Activated CD8-positive, alpha-beta memory T cell treated with anti-CD3 and anti-CD28 coated beads for 1 hour (primary cell): ENCODE measurements at places on chromosomes 5 and 9.

DNA sequence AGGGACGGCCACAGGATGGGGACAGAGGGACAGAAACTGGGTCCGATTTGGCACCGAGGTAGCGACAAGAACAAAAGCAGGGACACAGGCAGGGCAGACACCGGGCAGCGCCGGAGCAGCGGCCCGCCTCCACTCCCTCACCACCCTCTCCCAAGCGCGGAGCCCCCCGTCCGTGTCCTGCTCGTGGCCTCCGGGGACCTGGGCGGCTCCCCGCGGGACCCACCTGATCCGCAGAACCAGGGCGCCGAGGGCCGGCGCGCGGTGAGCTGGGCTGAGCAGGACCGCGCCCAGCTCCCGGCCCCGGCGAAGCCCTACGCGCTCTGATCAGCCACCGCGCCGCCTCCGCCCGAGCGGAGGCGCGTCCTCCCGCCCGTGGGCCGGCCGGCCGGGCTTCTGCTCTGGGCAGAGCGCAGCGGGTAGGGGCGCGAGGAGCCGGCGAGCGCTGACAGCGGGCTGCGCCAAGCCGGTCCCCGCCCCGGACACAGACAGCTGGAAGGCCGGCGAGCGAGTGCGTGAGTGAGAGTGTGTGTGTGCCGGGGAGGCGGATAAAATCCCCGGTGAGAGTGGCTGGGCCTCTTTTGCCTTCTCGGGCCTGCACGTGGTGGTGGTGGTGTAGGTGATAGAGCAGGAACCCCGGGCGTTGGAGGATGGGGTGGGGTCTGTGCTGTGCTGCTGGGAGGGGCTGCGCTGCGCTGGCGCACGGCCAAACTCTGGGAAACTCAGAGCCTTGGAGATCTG lies at the start of gene GGTA1:
Gene GGTA1, minus strand, starts transcription at position 418 of the 738 bp plus-strand sequence. CDS start 31,922 bp downstream, outside the sequence.
- DNase-seq, result no peak

DNA sequence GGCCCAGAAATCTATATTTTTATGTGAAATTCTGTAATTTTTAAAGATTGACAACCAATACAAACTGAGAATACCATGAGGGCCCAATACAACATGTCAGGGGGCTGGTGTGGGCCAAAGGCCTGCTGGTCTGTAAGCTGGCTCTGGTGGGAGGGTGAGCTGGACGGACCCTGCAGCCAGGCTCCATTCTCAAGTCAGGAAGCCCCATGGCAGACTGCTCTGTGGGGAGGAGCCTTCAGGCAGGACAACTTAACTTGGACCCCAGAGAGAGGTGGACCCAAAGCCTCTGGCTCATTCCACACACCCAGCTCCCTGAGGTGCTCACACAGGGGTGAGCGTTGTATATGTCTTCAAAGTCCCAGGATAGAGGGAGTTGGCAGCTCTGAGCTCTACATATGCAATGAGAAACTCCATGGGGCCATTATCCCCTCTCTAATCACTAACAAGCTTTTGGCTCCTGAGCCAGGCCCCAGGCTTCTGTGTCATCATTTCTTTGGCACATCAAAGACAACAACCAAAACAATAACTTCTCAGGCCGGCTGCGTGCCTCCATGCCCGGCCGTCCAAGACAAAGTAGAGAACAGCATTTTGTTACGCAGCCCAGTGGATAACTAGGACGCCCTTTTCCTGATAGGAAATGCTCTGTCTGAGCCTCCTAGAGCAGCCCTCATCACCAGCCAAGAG lies 6.4 kb downstream of the SEPTIN8 start:
- DNase-seq, result no peak

DNA sequence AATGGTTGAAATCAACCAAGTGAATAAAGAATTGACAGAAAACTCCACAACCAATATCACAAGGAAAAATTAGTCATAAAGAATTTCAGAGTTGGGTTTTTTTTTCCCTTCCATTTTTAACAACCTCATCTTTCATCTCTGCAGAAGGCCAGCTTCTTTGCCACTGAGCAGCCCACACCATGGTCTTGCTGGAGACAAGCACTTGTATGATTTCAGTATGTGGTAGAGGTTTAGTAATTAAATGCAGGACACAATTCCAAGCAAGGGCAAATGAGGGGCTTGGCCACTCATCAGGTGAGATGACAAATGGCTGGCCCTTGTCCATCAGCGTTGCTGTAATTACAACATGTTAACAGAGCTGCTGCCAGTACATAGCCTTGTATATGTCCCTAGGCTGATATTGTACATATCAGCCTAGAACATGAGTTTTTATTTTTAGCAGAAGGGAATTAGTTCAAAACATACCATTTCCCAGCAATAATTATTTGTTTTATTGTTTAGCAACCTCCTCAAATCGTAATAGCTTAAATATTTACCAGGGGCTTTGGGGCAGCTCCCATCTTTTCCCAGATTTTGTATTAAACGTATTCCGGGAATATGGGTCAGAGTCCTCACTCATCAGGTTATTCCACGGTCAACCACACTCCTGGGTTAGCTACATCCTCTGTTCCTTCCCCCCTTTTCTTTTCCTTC lies 5.0 kb upstream of the C9 start:
- DNase-seq, result no peak

GRCh38 chr5:9324348-9325077 lies 221.4 kb downstream of the SEMA5A start:
- no peak for DNase-seq

GRCh38 chr9:79221084-79221483 lies 350.7 kb upstream of the TLE4 start:
- no peak for DNase-seq

DNA sequence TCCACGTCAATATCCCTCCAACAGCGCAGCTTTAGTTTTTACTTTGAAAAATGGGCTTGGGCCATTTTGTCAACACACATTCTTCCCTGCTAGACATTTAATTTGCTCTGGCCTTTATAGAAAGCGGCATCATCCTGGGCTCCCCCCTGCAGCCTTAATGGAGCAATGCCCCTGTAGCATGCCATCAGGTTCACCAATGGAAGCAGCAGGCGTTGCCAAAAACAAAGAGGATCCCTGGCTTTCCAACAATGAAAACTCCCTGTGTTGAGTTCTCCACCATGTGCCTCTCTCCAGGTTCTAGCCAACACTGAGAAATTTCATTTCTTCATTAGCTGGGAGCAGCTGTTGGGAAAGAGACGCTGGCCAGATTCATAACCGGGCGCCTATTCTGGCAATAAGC lies 139.5 kb downstream of the ZNF622 start:
- no peak for DNase-seq

GRCh38 chr5:126103868-126104267 lies 319.3 kb upstream of the GRAMD2B start:
- no peak for DNase-seq

DNA sequence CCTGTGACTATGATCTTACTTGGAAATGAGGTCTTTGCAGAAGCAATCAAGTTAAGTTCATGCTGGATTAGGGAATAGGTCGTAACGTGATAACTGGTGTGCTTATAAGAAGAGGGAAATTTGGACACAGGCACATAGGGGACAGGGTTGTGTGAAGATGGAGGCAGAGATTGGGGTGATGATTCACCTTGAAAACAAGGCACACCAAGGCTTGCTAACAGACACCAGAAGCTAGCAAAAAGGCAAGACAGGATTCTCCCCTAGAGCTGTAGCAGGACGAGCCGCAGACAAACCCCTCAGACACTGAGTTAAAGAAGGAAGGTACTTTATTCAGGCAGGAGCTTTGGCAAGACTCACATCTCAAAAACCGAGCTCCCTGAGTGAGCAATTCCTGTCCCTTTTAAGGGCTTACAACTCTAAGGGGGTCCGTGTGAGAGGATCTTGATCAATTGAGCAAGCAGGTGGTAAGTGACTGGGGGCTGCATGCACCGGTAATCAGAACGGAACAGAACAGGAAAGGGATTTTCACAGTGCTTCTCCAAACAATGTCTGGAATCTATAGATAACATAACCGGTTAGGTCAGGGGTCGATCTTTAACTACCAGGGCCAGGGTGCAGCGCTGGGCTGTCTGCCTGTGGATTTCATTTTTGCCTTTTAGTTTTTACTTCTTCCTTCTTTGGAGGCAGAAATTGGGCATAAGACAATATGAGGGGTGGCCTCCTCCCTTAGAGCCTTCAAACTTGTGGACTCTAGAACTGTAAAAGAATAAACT lies 57.5 kb upstream of the S1PR3 start:
- no peak for DNase-seq

DNA sequence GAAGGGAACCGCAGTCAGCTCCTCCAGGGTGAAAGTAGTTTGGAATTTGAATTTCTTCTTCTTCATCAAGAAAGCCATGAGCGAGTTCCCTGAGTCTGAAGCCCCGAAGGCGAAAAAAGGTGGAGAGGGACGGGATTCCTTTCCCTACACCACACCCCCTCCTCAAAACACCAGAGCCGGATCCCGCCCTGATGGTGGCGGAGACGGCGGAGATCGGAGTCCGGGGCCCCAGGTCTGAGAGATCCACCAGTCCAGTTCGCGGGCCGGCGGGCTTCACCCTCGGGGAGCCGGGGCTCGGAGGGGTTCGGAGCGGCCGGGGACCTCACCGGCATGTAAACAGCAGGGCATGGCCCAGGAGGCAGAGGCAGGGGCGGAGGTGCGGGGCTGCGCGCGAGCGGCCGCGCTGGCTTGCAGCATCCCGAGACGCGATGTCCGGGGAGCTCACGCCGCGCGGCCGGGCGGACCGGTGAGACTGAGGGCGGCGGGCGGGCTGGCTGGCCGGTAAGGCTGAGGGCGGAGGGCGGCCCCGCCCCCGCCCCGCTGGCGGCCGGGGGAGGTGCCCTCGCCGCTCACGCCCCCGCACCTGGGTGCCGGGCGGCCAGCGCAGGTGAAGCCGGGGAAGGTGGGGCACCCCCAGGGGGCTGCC lies 606 bp downstream of the EEIG1 start:
- no peak for DNase-seq

- no peak for DNase-seq
These were observed 548.6 kb upstream of the TLE4 start for GRCh38 chr9:79023134-79023580.

DNA sequence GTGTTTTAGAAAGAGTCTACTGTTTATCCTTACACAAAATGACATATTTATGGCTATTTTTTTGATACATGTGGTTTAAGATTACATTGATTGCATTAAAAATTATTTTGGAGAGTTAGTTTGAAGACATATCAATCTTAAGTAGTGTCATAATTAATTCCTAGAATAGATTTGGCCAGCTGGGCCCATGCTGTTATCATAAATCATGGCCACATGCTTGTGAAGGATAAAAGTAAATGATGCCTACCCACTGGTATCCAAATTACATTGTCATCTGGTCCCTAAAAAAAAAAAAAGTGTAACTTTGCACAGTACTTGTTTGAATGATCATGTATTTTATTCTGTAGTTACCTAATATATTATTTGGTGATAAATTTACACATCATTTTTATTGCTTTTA lies 96.9 kb downstream of the PARP8 start:
- DNase-seq, result no peak

DNA sequence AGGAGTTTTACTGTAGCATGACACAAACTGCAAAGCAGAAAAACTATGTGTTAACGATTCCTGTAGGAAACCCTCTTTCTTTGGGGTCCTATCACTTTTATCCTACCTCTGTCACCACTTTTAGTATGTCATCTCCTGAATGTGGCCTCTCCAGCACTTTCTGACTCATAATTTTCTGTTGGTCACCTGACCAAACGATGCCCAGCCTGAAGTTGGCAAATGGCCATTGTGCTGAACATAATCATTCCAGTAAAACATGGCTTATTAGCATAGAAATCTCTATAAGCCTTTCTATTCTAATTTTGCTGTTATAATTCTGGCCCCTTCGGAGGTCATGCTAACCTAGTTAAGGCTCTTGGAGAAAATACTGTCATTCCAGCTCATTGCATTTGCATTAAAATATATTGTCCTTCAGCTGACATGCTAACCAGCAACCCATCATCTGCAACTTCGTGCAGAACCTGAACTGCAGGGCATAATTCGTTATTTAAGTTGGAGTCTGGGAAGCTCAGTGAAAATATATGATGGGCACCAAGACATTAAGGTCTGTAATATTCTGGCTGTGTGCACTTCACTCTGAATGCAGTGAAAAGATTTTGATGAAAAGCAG lies 140.3 kb downstream of the NMUR2 start:
- no peak for DNase-seq
